Stimulated activated CD4-positive, alpha-beta T cell treated with anti-CD3 and anti-CD28 coated beads, Interleukin-15, amount 100 ng/mL, for 1 hour (primary cell): ENCODE measurements at places on chromosomes 2 and 18.

DNA sequence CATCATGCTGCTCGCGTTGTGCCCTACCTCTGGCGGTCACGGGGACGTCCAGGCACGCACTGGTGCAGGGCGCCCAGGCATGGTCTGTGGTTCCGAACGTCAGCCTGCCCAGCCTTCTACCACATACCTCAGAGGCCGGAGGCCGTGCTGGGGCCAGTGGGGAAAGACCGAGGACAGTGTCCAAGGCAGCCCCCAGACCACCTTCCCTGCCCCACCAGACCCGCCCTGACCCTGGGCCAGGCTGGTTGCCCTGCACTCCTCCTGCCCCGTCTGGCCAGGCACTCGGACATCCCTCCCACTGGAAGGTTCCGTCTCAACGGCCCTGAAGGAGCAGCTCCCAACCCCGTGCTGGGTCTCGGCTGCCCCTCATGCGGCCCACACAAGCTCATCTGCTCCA, 32.8 kb downstream of the SLC66A2 start:
- no peak for DNase-seq

- no peak for DNase-seq
Measured at GRCh38 chr2:189465478-189465877, 24.2 kb downstream of the WDR75 start.

- DNase-seq, result no peak
Measured at GRCh38 chr2:128008074-128008672, 19.7 kb downstream of the SAP130 start.

DNA sequence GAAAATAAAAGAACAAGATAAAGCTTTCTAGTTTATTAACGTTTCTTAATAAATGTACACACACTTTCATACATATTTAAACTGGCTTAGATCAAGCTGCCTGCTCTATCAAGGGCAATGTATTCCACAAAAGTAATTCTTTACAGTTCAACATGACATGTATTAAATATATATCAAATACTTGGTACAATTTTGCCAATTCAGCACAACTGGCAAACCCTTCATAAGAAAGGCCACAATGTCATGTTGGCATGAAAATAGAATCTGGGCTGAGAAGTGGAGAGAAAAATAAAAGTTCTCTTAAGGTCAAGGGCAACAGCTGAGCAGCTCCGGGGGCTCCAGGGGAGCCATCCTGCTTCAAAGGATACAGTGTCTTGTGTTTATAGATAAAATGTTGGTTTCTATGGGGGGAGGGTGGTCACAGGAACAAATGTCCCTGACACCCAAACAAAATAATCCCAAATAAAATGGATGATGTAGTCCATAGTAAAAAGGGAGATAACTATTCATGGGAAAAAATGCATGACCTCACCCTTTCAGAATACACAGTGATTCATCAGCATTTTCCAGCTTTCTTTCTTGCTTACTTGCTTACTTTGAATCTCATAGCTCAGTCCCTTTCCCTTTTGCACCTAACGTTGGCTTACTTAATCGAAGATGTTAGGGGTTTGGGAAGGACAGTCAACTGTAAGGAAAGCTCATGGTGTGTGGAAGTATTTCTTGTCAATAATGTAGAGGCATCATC, 494.9 kb downstream of the NYAP2 start:
- DNase-seq, result no peak
